Neural crest cell (in vitro differentiated cells): ENCODE measurements at places on chromosomes 12 and 14.
A peak's percentile ranks its signal among the peaks of the same experiment; 100 is the strongest.

GRCh38 chr12:21528953-21529352, 2.9 kb downstream of the SPX start:
- no peak for DNase-seq

- DNase-seq: no peak
Measured at GRCh38 chr14:26206640-26207039, 391.2 kb downstream of the NOVA1 start.

- no peak for DNase-seq
Measured at GRCh38 chr14:104536942-104537612, 42.5 kb upstream of the C14orf180 start.

GRCh38 chr14:95389471-95390011, 69.8 kb upstream of the CLMN start:
- no peak for DNase-seq

DNA sequence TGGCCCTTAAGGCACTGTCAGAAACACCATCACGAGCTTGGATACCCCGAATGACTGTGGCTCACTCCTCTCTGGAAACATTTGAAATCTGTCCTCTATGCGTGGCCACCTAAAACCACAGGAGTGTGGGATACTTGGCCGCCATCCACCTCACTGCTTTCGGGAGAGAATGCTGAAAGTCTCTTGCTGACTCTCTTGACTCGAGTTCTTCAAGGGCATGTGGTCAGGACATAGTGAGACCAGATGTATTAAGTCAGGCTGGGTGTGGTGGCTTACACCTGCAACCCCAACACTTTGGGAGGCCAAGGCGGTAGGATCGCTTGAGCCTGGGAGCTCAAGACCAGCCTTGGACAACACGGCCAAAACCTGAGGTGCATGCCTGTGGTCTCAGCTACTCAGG, 174.7 kb upstream of the ALG10B start:
- no peak for DNase-seq

DNA sequence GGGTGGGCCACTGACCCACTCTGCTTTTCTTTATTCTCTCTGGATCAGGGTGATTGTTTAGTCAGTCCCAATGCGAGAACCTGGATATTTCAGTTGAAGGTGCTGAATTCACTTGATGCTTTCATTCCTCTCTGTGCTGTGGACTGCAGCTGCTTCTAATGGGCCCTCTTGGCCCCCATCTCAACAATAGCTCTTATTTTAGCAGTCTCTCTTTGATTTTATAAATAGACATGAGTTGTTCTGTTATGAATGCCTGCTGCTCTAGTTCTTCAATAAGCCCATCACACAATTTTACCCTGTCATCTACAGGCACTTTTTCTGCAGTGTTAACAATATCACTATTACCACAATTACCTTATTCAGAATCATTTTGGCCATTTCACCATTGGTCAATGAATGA, 54.1 kb upstream of the YARS2 start:
- DNase-seq: no peak

GRCh38 chr14:69811868-69812252, 14.8 kb upstream of the SLC10A1 start:
- no peak for DNase-seq

DNA sequence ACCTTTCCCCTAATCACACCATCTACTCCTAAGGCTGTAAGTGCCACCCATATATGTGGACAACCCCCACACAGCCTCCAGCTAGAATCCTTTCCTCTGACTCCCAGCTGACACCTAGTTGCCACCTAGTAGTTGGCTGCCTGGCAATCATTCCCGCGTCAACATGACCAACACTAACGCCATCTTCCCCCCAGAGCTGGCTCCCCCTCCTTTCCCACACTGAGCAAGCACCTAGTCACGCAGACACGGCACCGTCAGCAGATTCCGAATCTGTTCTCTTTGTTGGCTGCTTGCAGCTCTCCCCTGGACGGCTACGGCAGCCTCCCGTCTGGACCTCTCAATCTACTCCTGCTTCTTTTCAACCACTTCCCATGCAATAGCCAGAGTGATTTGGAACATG, 27.7 kb downstream of the UBR7 start:
- no peak for DNase-seq

- DNase-seq: no peak
Measured at GRCh38 chr12:131687346-131688125, 23.4 kb upstream of the SFSWAP start.

DNA sequence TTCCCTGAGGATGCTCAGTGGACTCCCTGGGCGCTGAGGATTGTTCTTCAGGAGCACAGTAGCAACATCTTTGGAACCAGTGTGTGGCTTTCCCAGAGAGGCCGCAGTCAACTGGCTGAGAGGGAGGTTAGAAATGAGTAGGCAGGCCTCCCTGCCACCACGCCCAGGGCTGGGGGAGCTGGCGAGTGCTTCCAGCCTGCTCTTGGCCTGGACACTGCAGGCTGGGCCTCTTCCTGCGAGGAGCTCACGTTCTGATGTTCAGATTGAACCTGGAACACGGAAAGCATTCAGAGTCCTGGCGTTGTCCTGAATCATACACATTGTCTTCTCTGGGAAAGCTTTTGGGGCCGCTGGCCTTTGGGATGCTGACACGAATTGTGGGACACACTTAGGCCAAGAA, 15.6 kb downstream of the TSPAN9 start:
- no peak for DNase-seq

DNA sequence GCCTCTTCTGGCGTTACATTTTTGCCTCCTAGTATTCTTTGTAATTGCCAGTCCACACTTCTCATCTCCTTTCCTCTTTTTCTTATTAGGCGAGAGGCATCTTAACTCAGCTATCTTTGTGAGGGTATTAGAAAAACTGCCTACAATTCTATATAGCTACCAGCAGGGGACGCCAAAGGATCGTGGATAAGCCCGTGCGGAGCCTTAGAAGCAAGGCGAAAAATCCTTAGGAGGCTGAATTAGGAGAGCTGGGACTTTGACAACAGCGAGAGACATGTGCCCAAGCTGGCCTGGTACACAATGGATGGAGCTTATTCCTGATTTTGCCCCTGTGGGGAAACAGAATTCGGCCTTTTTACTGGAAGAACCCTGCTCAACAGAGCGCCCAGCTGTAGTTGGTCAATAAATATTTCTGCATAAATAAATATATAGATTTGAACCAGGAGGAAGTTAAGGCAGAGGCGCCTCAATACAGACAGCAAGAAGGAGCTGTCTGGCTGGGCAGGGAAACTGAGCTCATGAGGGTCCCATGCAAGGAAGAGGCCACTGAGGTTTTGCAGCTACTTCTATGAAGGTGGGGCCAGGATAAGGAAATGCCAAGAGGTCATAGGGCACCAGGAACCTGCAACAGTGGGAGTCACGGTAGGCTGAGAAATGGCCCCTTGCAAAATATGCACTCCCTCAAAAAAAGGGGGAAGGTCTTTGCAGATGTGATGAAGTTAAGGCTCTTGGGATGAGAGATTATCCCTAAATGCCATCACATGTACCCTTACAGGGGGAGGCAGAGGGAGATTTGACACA, 14.6 kb upstream of the RBM19 start:
- DNase-seq: peak; percentile 49

GRCh38 chr12:15001733-15002382, 29.0 kb downstream of the PDE6H start:
- no peak for DNase-seq

- no peak for DNase-seq
Measured at GRCh38 chr14:90791486-90791885, 24.7 kb downstream of the TTC7B start.

DNA sequence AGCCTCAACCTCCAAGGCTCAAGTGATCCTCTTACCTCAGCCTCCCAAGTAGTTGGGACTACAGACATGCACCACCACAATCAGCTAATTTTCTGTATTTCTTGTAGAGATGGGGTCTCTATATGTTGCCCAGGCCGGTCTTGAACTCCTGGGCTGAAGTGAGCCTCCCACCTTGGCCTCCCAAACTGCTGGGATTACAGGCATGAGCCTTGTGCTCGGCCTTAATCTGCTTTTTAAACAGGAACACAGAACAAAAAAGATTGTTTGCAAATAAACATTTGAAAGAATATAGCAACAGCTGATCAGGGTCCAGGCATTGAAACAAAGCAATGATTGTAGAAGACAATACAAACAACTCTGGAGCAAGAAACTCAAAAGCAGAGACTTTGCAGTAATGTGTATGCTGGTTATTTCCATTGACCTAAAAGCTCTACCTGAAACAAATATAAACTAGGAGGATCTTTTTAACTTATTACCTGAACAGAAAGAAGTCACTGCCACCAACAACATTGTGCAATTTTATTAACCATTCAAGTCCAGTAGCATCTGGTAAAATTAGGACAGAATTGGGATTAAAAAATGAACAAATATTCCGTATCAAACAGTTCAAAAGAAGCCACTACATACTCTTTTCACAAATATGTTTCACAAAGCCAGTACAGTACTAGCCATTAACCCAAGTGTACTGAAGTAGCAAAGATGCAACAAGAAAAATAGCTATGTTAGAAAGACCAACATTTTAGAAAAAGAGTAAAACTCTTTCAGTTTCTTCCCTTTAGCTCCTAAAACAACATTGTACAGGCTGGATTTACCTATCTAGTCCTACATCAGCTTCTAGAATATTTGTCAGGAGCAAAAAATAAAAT, 14.2 kb downstream of the AMN1 start:
- no peak for DNase-seq

GRCh38 chr12:85076688-85077430, 40.7 kb downstream of the LRRIQ1 start:
- no peak for DNase-seq

- no peak for DNase-seq
Measured at GRCh38 chr14:105908481-105908911, 382.1 kb downstream of the TMEM121 start.

DNA sequence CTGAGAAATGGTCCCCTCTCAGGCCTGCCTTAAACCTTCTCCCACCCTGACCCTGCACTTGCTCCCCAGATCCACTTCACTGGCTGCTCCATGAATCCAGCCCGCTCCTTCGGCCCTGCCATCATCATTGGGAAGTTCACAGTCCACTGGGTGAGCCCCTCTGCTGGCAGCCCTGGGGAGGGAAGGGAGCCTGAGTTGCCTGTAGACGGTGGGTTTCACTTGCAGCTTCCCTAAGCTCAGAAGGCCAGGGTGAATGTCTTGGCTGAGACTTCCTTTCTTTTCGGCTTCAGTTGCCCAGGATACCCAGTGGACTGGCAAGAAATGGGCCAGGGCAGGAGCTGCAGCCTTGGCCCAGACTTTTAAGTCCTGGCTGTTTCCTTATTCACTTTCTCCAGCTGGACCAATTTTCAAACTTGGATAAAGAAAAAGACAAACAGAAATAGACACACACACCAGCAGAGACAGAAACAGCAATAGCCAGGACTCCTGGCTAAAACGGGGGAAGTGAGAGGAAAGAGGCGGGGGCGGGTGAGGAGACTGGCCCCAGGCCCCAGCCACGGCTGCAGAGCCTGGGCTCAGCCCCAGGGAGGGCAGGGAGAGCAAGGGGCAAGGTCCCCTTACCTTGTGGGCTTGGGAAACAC, 2.0 kb downstream of the AQP6 start:
- DNase-seq: no peak

DNA sequence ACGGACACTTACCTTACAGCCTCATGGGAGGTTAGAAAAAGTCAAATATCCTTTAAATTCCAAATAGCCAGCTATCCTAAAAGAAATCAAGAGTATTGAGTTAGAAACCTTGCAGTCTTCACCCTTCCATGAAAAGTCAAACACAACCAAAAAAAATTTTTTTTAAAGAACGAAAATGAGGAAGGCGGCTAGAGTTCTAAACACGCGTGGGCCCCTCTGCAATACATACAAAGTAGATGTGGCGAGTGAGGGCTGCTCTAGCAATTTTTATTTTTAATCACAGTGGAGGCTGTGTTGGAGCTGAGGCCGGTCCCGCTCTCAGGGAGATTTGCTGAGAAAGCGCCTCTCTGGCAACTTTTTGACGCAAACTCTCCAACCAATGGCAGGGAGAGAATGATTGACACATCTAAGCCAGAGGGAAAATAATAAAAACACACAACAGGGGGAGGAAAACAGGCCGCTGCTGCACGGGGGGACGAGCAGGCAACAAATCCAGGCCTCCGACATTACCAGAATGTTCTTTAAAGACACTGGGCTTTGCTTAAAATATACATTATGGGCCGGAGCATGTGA, at the start of gene OTX2:
Gene OTX2 (minus strand): TSS at position 333 of the 573 bp plus-strand sequence. CDS start 5,023 bp downstream, outside the sequence.
- no peak for DNase-seq
